ENCODE measurements at places on chromosomes 11 and 22.

- DNase-seq: no peak
These were observed 104.3 kb downstream of the GAB2 start for GRCh38 chr11:78313181-78313795.

GRCh38 chr11:86672007-86672621 lies at the start of gene ME3:
TSS of gene ME3 (minus strand) at chr11:86672616.
- DNase-seq: no peak

- no peak for DNase-seq
These were observed 508.4 kb upstream of the LUZP2 start for GRCh38 chr11:23988381-23989006.

GRCh38 chr11:104198576-104198975 lies 34.6 kb upstream of the PDGFD start:
- no peak for DNase-seq

GRCh38 chr11:18071098-18071705 lies 25.1 kb upstream of the TPH1 start:
- no peak for DNase-seq

DNA sequence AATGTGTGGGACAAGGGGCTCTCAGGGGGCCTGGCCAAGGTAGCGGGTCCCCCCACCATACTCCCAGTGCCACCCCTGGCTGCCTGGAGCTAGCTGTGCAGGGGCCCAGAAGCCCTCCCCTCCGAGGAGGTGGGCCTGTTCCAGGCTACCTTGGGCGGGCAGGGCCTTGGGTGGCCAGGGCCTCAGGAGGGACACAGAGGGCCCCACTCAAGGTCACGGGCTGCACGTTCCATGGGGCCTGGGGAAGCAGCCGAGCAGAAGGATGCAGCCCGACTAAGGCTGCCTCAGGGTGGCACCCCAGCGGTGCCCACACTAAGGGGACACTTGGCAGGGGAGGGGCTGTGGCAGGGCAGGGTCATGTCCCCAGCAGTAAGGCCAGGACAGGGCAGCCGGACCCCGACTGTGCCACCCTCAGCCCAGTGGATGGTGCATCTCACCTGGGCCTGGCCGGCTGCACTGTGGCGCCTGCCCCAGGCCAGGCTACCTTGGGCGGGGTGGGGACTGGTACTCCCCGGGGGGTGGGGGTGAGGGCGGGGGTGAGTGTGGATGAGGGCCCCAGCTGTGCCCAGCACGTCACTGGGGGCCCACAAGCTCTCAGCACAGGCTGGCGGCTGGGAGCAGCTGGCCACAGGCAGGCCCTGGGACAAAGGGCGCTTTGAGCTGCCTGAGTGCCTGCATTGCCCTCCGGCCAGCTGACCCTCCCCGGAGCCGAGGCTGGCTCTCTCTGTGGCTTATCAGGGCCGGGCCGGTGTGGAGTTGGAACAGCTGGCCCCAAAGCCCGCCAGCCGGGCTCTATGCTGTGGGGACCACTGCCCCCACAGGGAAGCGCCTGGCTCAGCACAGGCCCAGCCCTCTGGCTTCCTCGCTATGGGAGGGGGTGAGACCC lies 117.1 kb downstream of the KCNQ1 start:
- no peak for DNase-seq

DNA sequence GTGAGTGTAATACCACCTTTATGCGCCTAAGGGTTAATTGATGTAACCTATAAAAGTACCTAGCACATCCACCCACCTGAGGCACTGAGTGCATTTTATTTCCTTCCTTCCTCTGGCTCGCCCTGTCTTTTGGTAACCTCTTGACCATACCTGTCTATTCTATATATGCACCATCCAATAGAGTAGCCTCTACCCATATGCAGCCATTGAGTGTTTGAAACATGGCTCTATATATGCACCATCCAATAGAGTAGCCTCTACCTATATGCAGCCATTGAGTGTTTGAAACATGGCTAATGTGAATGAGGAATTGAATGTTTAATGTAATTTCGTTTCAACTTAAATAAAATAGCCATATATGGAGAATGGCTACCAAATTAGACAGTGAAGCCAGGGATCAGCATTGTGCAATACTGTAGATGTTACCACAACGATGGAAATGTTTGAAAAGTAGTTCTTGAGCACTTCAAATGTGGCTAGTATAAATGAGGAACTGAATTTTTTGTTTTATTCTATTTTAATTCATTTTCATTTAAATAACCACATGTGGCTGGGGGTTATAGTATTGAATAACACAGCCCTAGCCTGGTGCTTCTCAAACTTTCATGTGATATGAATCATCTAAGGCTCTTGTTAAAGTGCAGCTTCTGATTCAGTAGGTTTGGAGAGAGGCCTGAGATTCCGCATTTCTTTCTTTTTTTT lies 33.8 kb downstream of the SLC35F2 start:
- DNase-seq: no peak

DNA sequence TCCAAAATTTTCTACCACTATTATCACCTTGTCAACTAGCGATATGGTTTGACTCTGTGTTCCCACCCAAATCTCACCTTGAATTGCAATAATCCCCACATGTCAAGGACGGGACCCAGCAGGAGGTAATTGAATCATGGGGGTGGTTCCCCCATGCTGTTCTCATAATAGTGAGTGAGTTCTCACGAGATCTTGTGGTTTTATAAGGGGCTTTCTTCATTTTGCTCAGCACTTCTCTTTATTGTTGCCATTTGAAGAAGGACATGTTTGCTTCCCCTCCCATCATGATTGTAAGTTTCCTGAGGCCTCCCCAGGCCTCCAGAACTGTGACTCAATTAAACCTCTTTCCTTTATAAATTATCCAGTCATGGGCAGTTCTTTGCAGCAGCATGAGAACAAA lies 73.5 kb upstream of the ZC3H12C start:
- no peak for DNase-seq

DNA sequence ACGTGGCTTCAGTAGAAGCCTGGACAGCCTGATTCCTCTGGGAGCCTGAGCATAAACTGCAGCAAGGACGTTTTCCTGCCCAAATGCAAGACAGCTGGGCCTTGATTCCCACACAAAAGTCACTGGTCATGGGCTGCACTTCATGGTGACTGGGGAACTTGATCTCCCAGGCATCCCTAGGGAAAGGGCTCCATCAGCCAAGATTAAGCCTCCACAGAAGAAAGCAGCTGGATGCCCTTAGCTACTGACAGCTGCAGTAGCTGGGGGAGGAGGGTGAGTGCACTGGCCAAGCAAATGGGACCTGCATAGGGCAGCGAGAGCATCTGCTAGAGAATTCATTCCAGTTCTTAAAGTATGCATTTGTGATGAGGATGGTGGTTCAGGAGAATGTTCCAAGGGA lies 267.4 kb upstream of the ISX start:
- DNase-seq: no peak
